ENCODE measurements at places on chromosomes 7 and 10.

DNA sequence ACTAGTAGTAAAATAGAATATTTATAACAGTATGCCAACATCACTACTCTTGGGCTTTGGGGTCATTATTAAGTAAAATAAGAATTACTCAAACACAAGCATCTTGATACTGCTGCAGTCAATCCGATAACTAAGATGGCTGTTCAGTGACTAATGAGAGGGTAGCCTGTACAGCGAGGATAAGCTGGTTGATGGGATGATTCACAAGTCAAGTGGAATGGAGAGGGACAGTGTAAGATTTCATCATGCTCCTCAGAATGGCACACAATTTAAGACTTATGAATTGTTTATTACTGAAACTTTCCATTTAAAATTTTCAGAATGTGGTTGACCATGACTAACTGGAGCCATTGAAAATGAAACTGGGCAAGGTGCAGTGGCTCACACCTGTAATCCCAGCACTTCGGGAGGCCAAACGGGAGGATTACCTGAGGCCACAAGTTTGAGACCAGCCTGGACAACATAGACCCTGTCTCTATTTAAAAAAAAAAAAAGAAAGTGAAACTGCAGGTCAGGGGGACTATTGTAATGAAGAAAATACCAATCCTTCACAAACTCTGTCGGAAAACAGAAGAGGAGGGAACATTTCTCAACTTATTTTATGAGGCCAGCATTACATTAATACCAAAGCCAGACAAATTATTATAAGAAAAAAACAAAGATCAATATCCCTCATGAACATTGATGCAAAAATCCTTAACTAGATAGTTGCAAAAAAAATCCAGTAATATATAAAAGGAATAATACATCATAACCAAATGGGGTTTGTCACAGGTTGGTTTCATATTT is 11.2 kb downstream of the AVL9 start:
- DNase-seq, result no peak

GRCh38 chr10:62073429-62073828 is 171.9 kb downstream of the ARID5B start:
- no peak for DNase-seq

- DNase-seq, result no peak
Observed at GRCh38 chr7:113705439-113705838, 213.4 kb downstream of the PPP1R3A start.

DNA sequence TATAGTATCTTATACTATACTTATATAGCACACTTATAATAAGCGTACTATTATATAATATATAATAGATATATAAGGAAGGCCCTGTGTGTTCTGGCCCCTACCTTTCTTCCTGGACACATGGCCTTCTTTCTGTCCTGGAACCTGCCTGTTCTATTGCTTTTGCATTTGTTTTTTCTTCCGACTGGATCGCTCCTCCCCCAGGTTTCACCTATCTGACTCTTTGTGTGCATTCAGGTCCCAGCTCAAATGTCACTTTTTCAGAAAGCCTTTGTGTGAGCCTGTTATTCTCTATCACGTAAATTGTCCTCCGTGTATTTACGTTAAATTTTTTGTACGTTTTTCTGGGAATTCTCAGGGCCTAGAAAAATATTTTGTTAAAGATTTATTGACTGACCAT is 2.9 kb upstream of the TRIM8 start:
- no peak for DNase-seq

- DNase-seq, result no peak
Observed at GRCh38 chr7:42617071-42617765, 294.7 kb downstream of the C7orf25 start.

- DNase-seq, result no peak
Observed at GRCh38 chr7:2172311-2173188, 60.2 kb downstream of the MAD1L1 start.

- no peak for DNase-seq
Observed at GRCh38 chr7:51226063-51226755, 90.4 kb downstream of the COBL start.

- no peak for DNase-seq
Observed at GRCh38 chr10:113128450-113129070, 178.5 kb downstream of the TCF7L2 start.

DNA sequence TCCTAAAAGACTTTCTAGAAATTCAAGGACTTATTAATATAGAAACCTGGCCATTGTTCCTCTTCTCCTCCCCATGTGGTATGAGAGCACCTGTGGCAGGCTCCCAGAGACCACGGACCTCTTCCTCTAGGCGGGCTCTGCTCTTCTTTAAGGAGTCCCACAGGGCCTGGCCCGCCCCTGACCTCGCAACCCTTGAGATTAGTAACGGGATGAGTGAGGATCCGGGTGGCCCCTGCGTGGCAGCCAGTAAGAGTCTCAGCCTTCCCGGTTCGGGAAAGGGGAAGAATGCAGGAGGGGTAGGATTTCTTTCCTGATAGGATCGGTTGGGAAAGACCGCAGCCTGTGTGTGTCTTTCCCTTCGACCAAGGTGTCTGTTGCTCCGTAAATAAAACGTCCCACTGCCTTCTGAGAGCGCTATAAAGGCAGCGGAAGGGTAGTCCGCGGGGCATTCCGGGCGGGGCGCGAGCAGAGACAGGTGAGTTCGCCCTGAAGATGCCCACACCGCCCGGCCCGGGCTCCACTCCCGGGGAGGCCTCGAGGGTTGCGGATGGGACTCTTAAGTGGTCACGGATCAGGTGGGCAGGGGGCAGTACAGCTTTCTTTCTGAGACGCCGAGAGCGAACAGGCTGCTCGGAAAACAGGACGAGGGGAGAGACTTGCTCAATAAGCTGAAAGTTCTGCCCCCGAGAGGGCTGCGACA is at the start of gene SLC26A4:
SLC26A4 (plus strand) TSS at position 448 of the 700 bp plus-strand sequence. CDS start 814 bp downstream, outside the sequence.
- DNase-seq, result no peak

DNA sequence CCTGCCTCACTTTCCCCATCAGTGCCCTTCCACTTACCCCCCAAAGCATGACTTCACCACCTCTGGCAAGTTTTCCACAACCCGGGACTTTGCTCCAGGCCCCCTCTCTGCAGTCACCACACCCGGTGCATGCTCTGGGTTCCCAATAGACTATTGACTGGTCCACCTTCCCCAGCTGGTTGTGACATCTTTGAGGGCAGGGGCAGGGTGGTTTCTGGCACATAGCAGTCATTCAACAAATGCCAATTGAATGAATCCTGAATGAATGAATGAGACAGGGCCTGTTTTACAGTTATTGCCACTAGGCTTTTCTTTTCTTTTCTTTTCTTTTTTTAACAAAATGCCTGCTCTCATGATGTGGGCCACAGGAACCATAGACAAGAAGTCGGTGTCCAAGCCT is 28.8 kb upstream of the DOCK1 start:
- DNase-seq, result no peak

- DNase-seq, result no peak
Observed at GRCh38 chr7:55063633-55064032, 44.8 kb downstream of the EGFR start.

DNA sequence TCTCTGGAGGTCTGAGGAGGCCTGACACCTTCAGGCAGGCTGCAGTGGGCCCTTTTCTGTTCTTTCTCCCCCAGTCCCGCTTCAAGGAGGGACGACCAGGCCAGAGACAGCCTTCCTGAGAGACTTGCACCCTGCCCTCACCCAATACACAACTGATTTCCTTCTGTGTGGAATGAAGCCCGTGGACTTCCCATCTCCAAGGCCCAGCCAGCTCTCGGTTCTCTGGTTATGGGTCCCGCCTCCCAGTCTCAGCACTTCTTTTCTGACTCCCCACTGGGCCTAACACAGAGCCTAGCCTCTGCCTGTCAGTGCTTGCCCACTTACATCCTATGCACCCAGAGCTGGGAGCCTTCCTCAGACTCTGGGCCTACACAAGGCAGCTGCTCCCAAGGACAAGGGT is 24.1 kb upstream of the ADCYAP1R1 start:
- DNase-seq, result no peak

GRCh38 chr7:15607529-15608210 is 45.9 kb upstream of the AGMO start:
- no peak for DNase-seq

- DNase-seq, result no peak
Observed at GRCh38 chr7:85186083-85186520, 754 bp downstream of the SEMA3D start.

DNA sequence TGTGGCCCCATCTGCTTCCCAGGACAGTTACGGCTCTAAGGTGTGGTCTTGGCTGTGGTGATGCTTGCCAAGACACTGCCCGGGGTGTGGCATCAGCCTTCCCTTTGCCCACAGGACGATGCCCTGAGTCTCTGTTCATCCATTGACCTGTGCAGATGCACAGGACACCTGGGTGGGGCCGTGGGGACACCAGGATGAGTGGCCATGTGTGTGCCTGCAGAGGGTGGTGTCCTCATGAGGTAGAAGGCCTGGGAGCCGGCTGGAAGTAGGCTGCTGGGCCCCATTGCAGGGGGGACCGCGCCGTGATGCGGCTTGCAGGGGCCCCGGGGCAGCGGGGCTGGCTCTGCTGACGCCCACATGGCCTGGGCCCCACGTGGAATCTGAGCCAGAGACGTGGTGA is 22.4 kb upstream of the PWWP2B start:
- no peak for DNase-seq

DNA sequence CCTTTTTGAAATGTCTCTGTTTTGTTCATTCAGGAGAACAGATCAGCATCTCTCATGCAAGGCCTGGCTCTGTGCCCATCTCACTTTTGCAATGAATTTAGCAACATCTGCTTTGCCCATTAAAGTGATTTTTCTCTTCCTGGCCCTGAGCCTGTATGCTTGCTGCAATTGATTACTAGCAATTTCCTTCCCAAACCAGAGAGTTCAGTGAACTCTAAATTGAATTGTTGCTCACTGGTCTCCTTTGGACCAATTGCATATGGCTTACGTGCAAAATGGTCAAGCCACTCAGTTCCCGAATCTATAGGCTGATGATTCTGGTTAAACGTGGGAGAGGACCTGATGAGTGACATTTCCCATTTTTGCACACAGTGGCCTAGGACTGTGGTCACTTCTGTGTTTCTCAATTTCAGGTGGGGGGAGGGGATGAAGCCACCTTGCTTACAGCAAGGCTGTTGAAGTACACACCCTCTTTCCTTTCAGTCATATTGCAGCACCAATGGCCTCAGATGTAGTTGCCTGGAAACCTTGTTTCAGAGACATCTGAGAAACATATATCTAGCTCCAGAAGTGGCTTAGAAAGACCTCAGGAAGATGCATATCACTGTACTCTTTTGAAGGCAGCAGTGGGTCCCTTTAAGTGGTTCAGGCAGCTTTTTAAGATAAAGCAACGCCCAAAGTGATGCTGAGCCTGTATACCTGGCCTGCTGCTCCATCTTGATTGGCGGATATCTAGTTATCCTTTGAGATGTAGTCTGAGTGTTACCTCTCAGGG is 201.4 kb downstream of the PTEN start:
- DNase-seq, result no peak

- no peak for DNase-seq
Observed at GRCh38 chr7:95205665-95206225, 118.6 kb downstream of the PON1 start.

DNA sequence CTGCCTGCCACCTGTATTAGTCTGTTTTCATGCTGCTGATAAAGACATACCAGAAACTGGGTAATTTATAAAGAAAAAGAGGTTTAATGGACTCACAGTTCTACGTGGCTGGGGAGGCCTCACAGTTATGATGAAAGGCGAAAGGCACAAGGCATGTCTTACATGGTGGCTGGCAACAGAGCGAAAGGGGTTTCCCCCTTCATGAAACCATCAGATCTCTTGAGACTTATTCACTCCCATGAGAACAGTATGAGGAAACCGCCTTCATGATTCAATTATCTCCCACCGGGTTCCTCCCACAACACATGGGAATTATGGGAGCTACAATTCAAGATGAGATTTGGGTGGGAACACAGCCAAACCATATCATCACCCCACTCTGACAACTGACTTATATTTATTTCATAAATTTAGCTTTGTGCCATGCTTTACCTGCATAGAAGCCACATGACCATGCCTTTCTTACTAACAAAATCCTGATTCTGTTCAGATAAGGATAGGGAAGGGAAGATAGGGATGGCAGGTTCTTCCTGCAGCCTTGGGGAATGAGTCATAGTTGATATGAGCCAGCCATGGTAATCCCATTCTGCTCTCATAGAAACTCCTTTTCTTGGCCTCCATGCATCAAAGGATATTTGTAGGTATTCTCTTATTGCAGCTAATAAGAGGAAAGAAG is 191.3 kb upstream of the AGK start:
- no peak for DNase-seq

- DNase-seq, result no peak
Observed at GRCh38 chr10:79378647-79379511, 31.6 kb downstream of the PPIF start.

- no peak for DNase-seq
Observed at GRCh38 chr10:109769966-109770365, 153.3 kb downstream of the XPNPEP1 start.

DNA sequence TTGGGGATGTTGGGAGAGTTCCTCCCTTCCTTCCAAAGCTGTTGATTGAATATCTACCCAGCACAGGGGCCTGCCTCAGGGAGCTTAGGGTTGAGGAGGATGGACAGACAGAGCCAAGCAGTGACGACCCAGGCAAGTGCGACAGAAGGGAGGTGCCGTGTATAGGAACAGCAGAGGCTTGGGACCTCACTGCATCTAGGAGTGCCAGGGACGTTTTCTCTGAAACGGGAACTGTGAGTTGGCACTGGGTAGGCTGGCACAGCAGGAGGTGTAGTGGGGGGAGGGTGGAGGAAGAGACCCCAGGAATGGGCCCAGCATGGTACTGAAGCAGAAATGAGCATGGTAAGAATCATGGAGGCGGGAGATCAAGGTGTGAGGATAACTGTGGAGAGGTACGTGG is 55.3 kb upstream of the MGMT start:
- DNase-seq, result no peak

DNA sequence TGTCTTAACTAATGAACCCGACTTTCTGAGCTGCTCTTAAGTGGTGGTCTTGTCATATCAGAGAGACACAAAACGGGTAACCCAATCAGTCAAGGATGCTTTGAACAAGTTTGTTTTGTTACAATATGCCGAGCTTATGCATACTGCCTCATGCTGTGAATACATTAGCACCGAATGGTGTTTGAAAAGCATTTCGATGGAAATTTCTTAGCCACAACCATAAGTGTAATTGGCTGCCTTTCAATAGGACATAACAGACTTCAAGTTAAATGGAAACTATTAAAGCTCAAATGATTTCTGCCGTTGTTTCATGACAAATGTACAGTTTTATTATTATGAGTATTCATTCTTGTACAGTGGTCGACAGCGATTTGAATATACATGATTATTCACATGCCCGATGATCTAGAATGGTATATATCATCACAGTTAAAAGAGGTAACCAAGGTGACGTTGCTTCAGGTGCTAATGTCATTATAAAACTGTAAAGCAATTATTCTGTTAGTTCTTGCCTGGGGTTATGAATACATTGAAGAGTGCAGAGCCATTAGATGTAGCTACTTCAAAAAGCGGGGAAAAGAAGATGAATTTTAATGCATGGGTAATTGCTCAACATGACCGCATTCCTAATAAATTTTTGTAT is 118.8 kb downstream of the EBF3 start:
- no peak for DNase-seq

GRCh38 chr10:72001033-72001395 is 36.8 kb downstream of the CHST3 start:
- no peak for DNase-seq

- DNase-seq, result no peak
Observed at GRCh38 chr10:77285529-77286182, 352.0 kb downstream of the KCNMA1 start.
